ENCODE measurements at places on chromosomes 11 and 22.

GRCh38 chr22:35540595-35541253 is at the start of gene RASD2:
Gene RASD2, plus strand, starts transcription at chr22:35540831. Its CDS starts 5,979 bp downstream, at chr22:35546810.
- peak; percentile 11 for DNase-seq

DNA sequence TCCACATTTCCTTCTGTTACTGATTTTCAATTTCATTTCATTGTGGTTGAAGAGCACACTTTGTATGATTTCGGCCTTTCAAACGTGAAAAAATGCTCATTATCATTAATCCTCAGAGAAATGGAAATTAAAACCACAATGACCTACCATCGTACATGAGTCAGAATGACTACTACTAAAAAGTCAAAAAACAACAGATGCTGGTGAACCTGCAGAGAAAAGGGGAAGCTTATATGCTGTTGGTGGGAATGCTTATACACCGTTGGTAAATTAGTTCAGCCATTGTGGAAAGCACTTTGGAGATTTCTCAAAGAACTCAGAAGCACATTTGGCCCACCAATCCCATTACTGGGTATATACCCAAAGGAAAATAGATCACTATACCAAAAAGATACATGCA is 57.6 kb downstream of the DLG2 start:
- no peak for DNase-seq

GRCh38 chr11:110430267-110431050 is 711 bp downstream of the FDX1 start:
- peak; percentile 31 for DNase-seq

GRCh38 chr11:2577031-2577990 is 122.5 kb downstream of the KCNQ1OT1 start:
- no peak for DNase-seq

- DNase-seq, result no peak
Observed at GRCh38 chr11:10397226-10397987, 57.7 kb upstream of the AMPD3 start.

DNA sequence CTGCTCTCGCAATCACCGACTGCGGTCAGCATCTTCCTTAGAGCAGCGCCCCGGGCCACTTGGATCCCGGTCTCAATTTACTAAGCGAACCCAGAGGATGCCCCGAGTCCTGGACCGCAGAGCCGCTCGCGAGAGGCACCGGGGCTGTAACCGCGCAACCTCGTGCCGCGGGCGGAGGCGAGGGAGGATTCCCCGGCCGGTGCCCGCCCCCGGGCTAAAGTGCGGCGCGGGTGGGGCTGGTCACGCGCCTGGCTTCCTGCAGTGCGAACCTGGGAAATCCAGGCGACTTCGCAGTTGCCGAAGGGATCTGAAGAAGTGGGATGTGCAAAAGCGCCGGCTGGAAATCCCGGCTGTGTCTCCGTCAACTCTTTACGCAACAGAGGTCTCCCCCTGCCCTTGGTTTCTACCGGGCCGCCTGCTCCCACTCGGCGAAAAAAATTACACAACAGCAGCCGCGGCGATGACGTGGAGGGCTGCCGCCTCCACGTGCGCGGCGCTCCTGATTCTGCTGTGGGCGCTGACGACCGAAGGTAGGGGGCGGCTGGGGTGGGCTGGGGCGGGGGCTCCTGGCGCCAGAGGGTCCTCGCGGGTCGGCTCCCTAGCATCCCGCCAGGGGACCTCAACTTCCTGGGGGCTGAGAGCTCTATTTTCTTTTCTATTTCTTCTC is at the start of gene NCR3LG1:
Gene NCR3LG1, plus strand, starts transcription at position 291 of the 667 bp plus-strand sequence. Its CDS starts 170 bp downstream, at position 461.
- peak; percentile 38 for DNase-seq

DNA sequence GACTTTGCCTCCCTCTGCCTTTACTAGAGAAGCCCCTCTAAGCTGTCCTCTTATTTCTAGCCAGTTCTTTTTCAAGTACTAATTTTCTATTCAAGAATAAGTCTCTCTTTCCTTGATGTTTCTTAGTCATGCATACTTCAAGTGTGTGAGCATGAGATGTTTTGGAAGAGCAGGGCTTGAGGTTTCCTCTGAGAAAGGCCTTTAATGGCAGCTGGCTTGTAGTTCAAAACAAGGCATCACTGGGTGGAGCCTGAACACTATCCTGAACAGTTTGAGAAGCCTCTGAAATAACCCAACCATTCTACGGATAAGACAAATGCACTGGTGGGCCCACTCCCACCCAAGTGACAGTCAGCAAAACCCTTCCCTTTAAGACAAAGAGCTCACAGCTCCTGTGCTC is 37.6 kb downstream of the CLDN25 start:
- no peak for DNase-seq

DNA sequence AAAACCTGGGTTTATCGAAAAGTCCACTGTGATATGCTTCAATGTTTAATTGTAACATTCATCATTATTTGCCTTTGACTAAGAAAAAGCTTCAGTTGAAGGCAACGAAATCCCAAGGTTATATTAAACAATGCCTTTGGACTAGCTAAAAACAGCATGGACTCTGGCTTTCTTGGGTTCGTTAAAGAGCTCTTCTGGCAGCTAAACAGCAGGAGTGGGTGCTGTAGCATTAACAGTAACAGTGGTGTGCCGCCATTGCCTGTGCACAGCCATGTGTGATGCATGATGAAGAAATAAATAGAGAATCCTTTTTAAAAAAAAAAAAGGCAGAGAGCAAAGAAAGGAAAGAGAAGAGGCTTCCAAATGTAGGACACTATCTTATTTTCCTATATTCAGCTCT is 406.6 kb upstream of the FAT3 start:
- no peak for DNase-seq

DNA sequence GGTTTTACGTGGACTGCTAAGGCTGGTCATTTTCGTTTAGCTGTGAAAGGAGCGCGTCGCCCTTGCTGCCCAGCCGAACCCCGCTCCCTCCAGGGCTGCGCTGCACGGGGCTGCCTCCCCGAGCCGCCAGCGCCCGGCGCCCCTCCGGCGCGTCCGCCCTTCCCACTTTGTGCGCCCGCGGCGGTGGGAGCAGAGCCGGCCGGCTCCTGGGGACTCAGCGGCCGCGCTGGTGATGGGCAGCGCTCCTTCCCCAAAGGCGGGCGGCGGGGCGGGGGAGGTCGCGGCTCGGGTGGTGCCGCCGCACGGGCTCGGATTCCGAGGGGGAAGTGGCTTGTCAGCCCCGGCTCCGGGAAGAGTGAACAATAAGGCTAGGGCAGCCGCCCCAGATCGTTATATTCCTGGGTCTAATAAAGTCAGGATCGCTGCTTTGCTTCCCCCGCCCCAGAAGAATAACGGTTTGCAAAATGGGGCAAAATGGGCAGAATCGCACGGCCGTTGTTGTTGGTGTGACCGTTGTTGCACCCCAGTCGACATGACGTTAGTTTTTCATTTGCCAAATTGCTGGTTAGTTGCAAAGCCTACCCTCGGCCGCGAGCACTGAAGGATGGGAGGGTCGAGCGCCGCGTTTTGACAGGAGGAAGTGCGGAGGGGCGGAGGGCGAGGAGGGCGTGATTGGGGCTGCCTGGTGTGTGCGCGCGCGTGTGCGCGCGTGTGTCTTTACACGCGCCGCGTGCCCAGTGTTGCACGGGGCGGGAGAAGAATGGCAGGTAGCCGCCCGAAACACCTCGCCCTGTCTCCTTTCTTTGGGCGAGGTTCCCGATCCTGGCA is 745 bp downstream of the NCAM1 start:
- no peak for DNase-seq

DNA sequence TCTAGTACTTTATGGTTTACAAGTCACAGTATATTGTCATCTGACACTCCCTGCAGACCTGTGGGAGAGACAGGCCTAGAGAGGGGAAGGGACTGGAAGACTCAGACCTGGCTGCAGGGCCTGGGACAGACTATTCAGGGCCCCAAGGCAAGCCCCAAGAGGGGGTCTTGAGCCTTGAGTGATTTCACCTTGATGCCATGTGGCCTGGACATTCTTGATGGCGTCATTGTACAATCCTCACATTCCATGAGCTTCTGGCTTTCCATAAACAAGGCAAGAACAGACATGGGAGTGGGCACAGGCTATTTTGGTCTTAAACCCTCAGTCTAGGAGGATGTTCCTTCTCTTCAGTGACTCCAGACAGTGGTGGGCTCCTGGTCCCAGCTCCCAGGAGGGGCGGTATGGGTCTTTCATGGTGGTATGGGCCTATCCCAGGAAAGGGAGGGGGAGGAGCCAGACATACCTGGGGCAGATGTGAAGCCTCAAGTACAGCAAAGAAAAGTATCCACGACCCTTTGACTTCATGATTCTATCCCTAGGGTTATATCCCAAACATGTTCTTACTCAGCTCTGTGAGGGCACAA is 1.8 kb upstream of the TBC1D10A start:
- no peak for DNase-seq
